ENCODE measurements at places on chromosomes 2 and 18.

GRCh38 chr2:174802459-174802858 lies 38.2 kb upstream of the CHRNA1 start:
- no peak for DNase-seq

DNA sequence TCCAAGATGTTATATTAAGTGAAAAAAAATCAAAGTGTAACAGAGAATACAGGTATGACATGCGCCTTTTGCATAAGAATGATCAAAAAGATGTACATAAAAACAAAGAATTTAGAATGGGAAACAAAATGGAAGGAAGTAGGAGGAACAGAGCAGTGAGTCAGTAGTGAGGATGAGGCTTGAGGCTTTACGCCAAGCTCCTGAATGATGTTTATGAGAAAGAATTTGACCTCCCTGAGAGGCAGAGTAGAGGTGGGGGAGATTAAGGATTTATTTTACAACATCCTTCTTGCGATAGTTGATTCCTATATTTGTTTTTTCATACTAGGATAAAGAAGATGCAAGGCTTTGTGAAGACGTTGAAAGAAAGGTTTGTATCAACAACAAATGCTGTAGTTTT lies 81.4 kb downstream of the DCDC2C start:
- DNase-seq: no peak

DNA sequence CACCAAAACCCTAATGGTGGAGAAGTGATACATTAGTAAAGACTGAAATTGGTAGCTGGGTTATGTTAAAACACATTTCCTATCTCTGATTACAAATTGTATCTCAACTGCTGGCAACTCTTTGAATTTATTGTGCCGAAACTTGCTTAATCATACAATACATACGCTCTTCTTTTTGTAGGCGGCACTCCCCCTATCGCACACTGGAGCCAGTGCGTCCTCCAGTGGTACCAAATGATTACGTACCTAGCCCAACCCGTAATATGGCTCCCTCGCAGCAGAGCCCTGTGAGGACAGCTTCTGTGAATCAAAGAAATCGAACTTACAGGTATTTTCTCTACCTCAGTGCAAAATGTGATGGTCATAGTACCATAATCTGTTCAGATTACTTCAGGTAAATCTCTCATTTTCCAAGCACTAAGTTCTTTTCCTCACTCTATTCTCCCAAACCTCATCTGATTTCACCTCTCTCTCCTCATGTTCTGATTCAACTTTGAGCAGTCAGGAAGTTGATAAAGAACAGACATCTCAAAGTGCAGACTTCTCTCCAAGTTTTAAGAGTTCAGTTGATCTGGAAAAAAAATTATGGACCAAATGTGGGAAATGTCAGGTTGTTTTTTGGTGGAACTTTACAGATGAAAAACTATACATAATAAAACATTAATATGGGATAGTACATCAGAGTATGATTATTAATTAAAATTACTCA lies 66.5 kb downstream of the ABI2 start:
- peak; percentile 60 for DNase-seq

DNA sequence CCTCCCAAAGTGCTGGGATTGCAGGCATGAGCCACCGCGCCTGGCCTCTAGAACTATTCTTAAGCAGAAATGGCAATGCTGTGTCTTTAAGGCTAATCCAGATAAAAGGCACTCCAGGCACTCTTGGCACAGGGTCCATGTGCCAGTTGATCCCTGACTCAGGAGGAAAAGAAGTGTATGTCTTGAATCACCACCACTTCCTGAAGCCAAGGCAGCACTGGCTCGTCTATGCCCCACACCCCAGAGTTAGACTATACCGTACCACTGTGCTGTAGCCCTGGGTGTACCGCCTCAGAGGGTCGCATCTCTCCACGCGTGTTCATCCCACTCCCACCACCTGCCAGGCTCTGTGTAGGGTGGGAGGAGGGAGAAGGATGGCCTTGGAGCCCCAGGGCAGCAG lies 9.0 kb downstream of the TNFRSF11A start:
- DNase-seq: no peak

- peak; percentile 82 for DNase-seq
These were observed 1.4 kb downstream of the DOCK10 start for GRCh38 chr2:225040856-225041206.

GRCh38 chr2:39667104-39667885 lies 1.6 kb downstream of the TMEM178A start:
- no peak for DNase-seq
